Cardiac septum (tissue), 1 donor: ENCODE measurements at places on chromosomes 7 and 10. TPM values are rescaled to one million over a fixed set of nuclear protein-coding genes. Genes with fewer than 3 reads are reported as not detected.

- DNase-seq = no peak
Measured at GRCh38 chr7:74412603-74413002, 41.1 kb upstream of the GTF2IRD1 start.

GRCh38 chr7:36788825-36789470 is 64.7 kb upstream of the AOAH start:
- no peak for DNase-seq

DNA sequence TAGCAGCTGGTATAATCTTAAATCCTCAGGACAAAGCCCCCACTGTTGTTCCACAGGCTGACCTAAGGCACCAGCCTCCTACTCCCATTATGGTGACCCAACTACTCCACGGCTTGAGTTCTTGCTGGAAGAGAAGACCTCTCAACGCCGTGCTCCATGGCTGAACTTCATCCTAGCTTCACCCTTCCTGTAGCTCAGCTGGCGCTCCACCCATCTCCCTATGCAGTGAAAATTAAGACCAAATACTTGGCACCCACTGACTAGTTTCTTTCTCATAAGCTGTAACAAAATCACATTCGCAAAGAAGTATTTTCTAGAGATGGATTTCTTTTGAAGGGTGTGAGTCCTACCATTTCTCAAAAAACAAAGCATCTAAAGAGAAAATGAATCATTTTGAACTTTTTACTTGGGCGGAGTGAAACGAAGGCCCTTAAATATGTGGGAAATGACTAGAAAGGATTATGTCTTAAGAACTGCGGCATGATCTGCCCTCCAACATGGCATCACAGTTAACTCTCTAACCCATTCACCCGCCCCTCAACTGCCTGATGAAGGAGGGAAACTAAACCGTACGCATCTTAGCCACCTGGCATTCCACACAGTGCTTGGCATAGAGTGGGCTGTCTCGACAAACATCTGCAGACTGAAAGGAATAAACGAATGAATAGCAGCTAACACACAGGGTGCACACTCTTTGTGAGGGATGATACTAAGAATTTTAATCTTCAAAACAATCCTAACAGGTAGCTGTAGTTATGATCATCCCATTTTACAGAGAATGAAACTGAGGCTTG is 32.7 kb downstream of the GFRA1 start:
- no peak for DNase-seq

DNA sequence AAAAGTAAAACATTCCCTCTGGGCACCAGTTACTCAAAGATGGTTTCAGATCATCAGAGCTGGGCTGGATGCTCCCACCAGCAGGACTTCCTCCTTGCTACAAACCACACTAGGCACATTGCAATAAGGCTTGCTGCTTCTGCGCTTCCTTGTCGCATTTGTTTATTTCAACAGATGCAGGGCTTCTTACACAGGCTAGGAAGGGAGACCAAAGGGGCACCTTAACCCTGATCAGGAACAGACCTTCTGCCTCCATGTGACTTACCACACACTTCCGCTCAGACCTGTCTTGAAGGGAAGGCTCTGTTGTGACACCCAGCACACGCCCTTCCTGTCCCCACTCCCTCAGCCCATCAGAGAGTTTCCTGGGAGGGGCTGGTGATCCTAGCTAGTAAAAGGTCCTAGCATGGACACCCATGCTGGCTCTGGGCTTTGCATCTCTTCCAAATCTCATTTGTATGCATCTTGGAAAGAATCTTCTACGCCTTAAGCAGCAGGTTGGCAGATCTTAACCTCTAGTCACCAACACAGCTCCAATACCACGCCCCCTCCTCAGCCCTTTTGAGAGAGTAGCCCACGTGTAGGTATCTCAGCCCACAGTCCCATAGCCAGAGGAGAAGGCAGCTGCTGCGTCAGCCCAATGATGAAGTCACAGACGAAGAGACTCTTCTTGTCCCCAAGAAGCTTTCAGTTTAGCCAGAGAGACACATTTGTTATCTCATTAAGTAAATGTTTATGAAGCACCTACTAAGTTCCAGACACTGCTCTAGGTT is 47.1 kb upstream of the SVIL start:
- DNase-seq = peak; percentile 91

DNA sequence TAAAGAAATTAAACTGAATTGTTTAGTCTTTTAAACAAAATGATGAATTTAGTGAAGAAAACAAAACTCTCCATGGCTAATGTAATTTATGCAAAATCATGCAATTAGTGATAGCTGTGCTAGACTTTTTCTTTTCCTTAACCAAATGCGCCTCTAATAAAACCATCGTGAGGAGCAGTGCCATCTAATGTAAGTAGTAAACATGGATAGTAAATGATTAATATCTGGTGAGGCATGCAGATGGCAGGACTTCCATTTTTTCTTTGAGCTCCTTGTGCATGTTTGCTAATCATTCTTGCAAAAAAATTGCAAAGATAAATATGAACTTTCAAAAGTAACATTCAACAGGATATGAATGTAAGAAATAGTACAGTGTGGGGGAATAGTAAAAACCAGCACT is 2.3 kb downstream of the INSYN2A start:
- DNase-seq = no peak

GRCh38 chr10:90162271-90162853 is 461.0 kb downstream of the KIF20B start:
- DNase-seq = no peak

- DNase-seq = no peak
Measured at GRCh38 chr10:73876971-73877370, 2.6 kb upstream of the CAMK2G start.

DNA sequence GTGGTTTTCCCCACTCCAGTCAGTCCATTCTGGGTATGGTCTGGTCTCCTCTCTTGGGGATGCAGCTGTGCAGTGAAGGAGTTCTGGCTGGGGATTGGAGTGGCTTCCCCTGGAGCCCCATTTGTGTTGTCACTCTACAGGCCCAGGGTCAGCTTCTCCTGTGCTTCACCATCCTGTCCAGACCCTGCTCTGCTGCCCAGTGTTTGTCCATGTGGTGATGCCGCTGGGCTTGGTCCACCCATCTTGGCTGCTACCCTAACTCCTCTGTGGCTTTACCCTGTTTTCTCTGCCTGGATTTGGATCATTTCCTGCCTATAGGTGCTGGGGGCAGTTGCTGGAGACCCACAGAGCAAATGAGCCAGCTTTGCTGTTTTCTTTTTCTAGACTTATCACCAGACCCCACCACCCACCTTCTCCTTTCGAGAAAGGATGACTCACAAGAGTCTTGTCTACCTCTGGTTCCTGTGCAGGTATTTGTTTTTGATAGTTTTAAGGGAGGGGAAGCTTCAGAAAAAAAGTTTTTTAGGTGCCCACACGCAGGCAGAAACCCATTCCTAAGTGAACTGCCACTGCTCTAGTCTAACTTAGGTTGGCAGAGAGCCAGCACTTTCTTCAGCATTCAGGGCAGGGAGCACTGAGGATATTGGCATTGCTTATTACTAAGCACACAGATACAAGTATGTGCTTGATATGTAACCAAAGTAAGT is 8.5 kb downstream of the ZDHHC16 start:
- no peak for DNase-seq

GRCh38 chr10:75057680-75058079 is 53.8 kb upstream of the SAMD8 start:
- no peak for DNase-seq

GRCh38 chr7:5574770-5575269 is 151.2 kb upstream of the TNRC18 start:
- DNase-seq = peak; percentile 87

- no peak for DNase-seq
Measured at GRCh38 chr7:41731493-41732435, 28.9 kb upstream of the INHBA start.

DNA sequence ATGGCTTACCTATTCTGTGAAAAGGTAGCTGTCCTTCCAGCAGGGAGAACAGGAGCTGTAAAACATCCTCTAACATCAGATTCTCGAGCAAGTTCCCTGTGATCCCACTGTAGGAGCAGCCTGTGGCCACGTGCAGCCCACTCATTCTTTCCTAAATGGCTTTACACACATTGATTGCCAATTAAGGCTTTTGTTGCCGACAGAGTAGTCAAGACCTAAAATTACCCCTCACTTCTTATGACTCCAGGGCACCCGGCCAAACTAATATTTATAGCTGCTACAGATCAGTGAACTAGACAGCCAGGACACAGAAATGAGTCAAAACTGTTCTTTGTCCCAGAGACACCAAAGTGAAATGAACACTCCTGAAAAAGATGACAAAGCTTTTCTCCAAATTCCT is 832.1 kb downstream of the SORCS3 start:
- DNase-seq = peak; percentile 75

- no peak for DNase-seq
Measured at GRCh38 chr10:128028508-128029289, 97.5 kb downstream of the MKI67 start.

GRCh38 chr7:69833964-69834363 is 235.7 kb downstream of the AUTS2 start:
- DNase-seq = no peak

GRCh38 chr7:29588900-29589696 is 25.5 kb downstream of the PRR15 start:
- no peak for DNase-seq

- no peak for DNase-seq
Measured at GRCh38 chr10:15784662-15785300, 65.1 kb upstream of the ITGA8 start.

- no peak for DNase-seq
Measured at GRCh38 chr10:11563936-11564335, 47.5 kb downstream of the USP6NL start.

- DNase-seq = no peak
Measured at GRCh38 chr7:1030444-1031070, 13.8 kb upstream of the GPR146 start.

DNA sequence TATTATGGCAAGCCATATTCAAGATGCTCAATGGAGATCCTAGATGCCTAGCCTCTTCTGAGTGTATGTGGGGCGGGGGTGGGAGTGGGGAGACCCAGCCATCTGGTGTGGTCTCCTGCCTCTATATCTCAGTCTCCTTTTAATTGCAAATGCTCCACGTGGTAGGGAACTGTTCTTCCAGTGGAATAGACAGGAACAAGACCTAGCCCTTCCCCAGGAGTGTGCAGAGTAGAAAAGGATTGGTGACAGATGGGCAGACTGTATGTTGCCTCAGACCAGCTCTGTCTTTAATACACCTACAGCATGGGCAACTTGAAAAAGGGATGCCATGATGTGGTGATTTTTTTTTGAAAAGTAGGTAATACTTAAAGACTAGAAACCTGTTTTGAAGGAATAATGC is 12.6 kb downstream of the CYP3A5 start:
- DNase-seq = no peak

GRCh38 chr7:158037211-158037610 is 550.4 kb downstream of the PTPRN2 start:
- peak; percentile 51 for DNase-seq

DNA sequence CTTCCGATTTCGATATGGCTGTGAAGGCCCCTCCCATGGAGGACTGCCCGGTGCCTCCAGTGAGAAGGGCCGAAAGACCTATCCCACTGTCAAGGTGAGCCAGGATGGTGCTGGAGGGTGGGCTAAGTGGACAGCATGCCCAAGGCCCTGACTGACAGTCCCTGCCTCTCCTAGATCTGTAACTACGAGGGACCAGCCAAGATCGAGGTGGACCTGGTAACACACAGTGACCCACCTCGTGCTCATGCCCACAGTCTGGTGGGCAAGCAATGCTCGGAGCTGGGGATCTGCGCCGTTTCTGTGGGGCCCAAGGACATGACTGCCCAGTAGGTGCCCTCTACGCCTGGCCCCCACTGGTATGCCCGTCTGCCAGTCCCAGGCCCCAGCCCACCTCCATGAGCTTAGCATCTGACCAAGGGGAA is 1.2 kb downstream of the NFKB2 start:
- DNase-seq = no peak

DNA sequence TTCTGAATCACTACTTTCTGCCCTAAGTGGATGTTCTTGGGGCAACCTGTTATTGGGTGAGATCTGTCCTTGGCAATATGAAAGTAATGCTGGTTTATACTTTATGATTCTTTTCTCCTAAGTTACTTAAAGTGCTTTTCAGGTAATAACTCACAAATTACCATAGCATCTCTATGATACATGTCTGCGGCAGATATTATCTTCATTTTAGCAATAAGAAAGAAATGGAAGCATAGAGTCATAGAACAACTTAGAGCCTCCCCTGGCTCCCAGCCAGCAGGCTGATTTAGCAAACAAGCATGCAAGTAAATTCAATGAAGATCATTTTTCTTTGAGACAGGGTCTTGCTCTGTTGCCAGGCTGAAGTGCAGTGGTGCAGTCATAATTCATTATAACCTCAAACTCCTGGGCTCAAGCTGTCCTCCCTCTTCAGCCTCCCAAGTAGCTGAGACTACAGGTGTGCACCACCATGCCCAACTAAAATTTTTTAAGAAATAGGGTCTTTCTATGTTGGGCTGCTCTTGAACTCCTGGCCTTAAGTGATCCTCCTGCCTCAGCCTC is 38.1 kb upstream of the GRM8 start:
- no peak for DNase-seq

DNA sequence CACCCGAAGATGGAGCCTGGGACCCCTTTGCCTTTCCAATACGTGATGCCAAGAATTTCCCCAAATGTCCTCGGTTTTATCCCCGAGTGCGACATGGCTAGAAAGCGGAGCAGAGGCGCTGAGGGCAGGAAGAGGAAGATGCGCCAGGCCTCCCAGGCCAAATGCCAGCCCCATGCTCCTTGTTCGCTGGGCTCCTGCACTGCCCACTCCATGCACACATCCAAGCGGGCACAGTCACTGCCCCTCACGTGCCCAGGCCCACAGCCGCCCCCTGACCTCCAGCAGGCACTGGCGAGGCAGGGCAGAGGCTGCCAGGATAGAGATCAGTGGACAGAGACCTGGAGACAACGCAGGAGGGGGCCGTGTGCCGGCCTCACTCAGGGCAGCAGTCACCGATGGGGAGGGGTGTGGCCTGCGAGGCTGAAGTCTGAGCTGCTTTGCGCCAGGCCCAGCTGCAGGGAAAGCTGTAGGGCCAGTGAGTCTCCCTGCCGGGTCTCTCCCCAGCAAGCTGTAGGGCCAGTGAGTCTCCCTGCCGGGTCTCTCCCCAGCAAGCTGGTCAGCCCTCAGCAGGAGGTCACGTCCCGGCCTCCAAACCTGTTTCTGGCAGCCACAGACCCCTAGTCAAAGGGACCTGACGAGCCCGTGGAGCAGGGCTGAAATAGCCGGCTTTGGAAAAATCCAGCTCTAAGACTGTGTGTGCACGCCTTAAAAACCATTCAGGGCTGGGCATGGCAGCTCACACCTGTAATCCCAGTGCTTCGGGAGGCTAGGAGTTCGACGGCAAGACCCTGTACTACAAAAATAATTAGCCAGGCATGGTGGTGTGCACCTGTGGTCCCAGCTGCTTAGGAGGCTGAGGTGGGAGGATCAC is 100.6 kb upstream of the DIP2C start:
- no peak for DNase-seq

Gene IMMP2L
- total RNA-seq = 16.7 TPM

Gene RBM20
- 105 TPM for total RNA-seq

Gene HOXA3
- 0.40 TPM for total RNA-seq

Gene PHKG1
- 15.3 TPM for total RNA-seq

Gene PDZD8
- 27.9 TPM for total RNA-seq

Gene AASS
- 20.6 TPM for total RNA-seq

Gene FRMD4A
- total RNA-seq = 23.7 TPM

Gene DUS4L
- total RNA-seq = 7.9 TPM

Gene PRTFDC1
- total RNA-seq = 5.0 TPM

Gene KLLN
- 0.24 TPM for total RNA-seq

Gene HABP2
- total RNA-seq = not detected

Gene PTPRZ1
- 0.51 TPM for total RNA-seq
